Effector CD4-positive, alpha-beta T cell (primary cell): ENCODE measurements at places on chromosomes 4 and X.

DNA sequence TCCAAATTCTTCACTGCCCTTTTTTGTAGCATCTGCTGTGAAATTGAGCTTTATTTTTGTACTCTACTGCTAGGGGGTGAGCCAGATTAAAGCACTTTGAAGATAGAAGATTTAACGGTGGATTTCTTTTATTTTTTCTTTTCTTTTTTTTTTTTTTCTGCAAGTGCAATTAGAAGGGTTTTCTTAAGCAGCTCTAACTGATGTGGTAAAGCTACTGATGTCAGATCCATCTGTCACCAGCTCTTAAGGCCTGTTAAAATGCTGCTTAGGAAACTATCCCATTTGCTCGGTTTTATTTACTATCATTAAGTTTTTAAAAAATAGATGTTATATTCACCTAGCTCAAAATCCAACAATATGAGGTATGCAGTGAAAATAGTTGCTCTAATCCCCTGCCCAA lies 7.1 kb downstream of the NDUFA1 start:
- no peak for DNase-seq

DNA sequence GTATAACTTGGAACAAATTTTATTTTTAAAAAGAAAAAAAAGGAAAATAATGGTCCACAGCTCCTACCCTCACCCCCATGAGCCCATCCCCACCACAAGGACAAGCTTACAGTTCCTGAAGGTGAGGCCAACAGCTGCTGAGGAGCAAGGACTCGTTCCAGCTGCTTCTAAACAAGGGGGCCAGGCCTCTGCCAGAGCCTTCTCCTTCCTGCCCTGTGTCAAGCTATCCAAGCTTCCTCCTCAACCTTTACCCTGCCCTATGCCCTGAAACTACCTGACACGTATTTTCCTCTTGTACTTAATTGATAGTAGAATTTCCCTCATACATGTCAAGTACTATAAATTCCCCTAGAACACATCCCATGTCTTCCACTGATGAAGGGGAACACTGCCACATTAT lies 8.8 kb downstream of the SH3D19 start:
- DNase-seq = no peak

DNA sequence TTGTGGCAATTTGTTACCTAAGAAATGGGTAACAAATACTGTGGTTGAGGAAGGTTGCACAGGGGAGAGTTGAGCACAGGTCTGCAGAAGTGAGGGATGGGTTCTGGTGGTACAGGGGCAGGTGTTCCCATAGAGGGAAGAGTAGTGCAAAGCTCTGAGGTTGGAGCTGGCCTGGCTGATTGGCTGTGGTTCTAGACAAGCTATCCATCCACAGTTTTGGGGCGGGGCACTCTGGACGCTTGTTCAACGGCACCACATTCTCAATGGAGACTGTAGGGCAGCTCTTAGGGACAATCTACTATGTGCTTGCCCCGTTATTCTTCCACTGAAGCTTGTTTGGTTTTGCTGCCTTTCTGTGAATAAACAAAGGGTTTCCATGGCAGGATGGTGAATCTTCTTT lies 35.4 kb downstream of the NAT8L start:
- DNase-seq = no peak

DNA sequence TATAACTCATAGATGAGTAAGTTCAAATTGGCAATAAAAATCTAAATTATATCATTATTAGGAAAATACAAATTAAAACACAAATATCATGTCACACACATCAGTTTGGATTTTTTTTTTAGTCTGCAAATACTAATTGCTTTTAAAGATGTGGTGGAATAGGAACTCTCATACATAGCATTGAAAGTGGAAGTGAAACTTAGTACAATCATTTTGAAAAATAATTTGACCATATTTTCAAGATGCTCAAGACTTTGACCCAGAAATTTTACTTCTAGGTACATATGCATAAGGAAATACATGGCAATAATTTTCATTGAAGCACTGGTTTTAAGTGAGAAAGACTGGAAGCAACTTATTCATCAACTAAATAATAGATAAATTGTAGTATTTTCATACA lies 147.5 kb upstream of the SMIM31 start:
- DNase-seq = no peak

DNA sequence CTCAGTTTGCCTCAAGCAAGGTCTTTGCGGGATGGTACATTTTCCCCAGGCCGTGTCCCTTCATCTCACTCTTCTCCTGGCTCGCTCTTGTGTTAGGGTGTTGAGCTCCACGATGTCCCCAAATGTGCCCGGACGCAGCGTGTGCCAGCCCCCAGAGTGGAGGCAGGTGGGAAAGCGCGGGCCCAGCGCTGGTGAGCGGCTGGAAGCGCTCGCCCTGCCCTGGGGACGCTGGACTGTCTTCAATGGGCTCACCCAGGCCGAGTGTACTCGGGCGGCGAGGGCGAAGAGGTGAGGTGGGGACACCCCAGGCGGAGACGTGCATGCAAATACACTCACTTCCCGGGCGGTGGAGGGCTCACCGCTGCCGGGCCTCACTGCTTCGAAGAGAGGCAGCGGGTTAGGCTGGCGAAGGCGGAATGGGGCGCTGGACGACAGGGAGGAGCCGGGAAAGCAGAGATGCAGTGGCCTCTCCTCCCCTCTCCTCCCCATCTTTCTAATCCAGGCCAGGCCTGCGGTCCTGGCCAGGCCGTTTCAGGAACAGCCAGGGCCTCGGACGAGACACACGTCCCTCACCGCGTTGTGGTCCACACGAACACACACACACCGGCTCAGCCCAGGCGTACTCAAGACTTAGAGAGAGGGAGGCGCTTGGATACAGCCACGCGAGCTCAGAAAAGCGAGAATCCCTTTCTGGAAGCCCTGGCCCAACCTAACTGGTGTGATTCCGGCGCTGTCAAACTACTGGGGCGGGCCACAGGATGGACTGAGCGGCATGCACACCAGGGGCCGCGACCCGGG lies 2.2 kb downstream of the NKX6-1 start:
- DNase-seq = no peak

GRCh38 chrX:133958997-133959688 lies 26.3 kb downstream of the GPC3 start:
- DNase-seq = no peak

GRCh38 chr4:54359919-54360650 lies 131.0 kb downstream of the PDGFRA start:
- no peak for DNase-seq

GRCh38 chr4:78293348-78293747 lies 236.2 kb downstream of the FRAS1 start:
- no peak for DNase-seq

GRCh38 chr4:121380776-121381462 lies at the start of gene QRFPR:
Gene QRFPR (minus strand): TSS chr4:121381018. CDS start chr4:121380647, 371 bp downstream.
- DNase-seq = no peak

DNA sequence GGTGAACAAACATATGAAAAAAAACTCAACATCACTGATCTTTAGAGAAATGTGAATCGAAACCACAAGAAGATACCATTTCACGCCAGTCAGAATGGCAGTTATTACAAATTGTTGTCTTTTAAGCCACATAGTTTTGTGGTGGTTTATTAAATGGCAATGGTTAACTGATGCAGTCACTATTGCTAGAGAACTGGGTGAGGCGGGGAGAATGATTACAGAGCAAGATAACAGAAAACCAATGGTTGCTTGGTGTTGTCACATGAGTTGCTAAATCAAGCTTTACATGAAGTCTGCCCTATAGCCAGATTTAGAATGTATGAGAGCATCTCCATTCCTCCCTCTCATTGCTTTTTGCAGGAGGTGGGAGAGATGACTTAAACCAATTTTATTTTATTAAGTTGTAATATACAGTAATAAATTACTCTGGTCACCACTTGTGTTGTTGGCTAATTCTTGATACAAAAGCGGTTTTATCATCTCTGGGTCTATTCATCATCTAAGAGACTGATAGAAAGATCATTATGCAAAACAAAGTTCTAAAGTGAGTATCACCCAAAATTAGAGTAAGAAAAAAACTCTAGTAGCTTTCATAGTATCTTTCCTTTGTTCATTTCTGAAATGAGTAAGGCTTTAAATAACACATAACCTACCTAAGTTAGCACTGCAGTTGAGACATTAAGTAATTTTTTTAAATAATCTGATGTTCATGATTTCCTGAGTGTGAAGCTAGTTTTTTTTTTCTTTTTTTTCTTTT lies 859.5 kb downstream of the STIM2 start:
- DNase-seq = no peak

- no peak for DNase-seq
Measured at GRCh38 chrX:77564823-77565222, 117.6 kb downstream of the FGF16 start.

DNA sequence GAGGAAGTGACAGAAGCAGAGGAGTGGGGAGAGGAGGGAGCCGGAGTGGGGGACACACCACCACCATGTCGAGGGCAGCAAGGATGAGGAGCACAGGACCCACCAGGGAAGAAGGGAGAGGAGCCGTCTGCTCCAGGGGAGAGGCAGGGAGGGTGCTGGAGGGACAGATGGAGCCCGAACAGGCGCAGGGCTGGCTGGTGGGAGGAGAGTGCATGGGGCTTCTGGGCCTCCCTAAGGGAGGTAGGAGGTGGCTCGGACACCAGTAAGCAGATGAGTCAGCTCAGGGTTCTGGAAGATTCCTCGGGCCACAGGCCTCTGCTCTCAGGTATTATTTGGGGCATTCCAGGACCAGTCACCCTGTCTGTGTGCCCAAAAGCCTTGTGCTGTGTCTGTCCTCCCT lies 29.8 kb downstream of the ATP2B3 start:
- no peak for DNase-seq

GRCh38 chrX:151680805-151681204 lies 14.5 kb upstream of the PRRG3 start:
- DNase-seq = peak; percentile 31

DNA sequence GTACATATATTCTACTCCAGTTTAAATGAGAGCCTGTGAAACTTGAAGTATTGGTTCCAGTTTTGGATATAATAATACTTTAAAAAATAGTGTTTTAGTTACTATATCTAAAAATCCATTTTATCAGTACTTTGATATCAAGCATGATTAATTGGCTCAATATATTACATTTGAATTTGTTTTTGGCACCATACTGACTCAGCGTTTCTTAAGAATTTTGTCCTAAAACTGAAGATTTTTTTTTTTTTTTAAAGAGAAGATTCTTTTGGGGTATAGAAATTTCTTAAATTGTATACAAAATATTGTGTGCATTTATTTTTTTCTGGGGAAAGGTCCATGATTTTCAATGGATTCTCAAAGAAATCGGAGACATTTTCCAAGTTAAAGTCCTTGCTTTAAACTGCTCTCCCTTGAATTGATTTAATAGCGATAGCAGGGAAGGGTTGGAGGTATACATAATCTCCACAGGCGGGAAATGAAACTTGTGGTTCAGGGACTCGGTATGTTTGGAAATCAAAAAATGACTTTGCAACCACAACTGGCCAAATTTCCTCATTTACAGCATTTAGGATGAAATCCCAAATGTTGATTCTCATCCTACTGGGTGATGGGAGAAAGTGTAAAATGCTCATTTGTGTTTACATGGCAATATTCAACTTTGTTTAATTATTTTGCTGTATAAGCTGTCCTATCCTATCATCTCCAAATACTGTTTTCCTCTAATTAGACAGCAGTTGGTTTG lies 62.3 kb downstream of the TMA16 start:
- DNase-seq = no peak

- no peak for DNase-seq
Measured at GRCh38 chrX:12434493-12434892, 296.2 kb downstream of the FRMPD4 start.

DNA sequence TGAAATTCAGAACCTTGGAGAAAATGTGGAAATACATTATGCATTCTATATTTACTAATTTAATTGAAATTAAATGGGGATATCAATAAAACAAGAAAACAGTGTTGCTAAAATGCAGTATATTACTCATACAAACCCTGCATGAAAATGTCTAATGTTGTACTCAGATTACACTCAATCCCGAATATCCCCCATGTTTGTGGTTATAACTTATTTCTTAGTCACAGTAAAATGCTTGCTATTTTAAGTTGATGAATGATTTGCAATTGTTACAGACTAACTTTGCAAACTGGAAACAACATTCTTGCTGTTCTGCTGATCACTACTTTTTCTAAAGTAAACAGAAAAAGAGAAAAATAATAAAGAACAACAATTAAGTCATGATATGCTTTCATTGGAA lies 33.1 kb upstream of the ANXA10 start:
- DNase-seq = no peak

DNA sequence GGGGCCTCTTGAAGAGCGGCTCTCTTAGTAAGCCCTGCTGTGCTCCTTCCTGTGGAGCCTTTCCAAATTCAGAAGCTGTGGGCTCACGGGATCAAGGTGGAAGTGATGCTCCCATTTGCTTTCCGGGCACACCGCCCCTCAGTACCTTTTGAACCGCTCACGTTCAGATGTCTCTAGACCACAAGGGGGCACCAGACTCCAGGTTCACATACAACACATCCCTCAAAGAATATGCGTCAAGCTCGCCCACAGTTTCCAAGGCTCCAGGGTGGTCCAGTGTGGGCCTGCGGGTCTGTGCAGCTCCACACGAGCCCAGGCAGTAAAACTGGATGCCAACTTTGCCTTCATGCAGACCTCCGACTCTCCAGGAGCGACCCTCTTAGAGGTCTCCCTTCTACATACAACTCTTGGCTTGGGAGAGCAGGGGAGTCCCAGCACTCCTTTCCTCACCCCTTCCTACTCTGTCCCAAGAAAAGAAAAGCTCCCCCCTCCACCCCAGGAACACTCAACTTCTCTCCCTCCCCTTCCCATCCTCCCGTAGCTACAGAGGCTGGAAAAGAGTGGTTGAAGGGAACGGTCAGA lies 11.0 kb downstream of the SUPT20HL1 start:
- DNase-seq = peak; percentile 40

DNA sequence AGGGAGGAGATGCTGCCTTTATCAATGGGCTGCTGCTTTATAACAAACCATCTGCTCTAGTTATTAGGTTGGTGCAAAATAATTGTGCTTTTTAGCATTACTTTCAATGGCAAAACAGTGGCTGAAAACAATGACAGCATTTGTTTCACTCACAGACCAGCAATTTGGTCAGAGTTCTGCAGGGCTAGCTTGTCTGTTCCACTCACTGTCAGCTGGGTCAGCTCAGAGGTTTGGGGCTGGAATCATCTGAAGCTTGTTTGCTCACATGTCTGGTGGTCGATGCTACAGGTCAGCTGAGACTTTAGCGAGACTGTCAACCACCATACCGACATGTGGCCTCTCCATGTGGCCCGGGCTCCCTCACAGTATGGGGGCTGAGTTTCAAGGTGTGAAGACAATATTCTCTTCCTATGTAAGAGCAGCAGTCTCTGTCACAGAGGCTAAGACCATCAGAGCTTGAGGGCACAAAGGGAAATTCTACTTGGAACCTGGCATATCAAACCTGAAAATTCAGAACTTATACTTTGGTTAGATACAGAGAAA lies 81.3 kb upstream of the LIMCH1 start:
- no peak for DNase-seq

DNA sequence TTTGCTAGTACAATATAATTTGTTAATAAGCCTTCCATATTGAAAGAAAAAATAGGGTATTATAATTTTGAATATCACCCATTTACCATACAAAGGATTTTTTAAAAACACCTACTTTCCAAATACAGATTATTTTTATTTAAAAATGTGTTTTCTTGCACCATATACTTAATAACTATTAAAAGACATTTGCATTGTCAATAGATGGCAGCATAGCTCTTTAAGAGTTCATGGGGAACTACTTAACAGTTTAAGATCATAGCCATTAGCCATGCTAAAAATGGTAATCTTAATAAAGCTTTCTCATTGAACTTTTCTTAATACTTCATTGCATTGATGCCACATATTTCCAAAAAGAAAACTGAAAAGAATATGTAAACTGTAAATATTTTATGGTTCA lies 1995.9 kb downstream of the C4orf33 start:
- no peak for DNase-seq
